Jurkat, Clone E6-1 (cell line): ENCODE measurements at places on chromosomes 12 and 14.

- no peak for DNase-seq
Measured at GRCh38 chr14:81655423-81656314, 122.0 kb upstream of the SEL1L start.

DNA sequence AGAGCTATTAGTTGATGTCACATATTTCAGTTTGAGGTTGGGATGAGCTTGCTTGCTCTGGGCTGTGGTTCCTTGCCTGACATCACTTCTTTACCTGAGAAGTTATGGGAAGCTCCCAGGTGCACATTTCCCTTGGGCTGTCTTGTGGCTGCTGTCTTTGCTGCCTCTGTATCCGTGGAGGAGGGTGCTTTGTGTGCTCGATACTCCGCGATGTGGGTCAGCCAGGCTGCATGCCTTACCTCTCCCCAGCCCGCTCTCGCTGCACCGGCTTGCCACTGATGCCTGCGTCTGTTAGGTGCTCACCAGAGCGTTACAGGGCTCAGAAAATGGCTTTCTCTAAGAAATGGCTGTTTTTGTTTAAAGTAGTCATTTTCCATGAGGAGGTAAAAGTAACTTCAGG lies 19.6 kb downstream of the PELI2 start:
- peak; percentile 60 for DNase-seq

- DNase-seq, result no peak
Measured at GRCh38 chr12:1319212-1319611, 275.2 kb downstream of the FBXL14 start.

DNA sequence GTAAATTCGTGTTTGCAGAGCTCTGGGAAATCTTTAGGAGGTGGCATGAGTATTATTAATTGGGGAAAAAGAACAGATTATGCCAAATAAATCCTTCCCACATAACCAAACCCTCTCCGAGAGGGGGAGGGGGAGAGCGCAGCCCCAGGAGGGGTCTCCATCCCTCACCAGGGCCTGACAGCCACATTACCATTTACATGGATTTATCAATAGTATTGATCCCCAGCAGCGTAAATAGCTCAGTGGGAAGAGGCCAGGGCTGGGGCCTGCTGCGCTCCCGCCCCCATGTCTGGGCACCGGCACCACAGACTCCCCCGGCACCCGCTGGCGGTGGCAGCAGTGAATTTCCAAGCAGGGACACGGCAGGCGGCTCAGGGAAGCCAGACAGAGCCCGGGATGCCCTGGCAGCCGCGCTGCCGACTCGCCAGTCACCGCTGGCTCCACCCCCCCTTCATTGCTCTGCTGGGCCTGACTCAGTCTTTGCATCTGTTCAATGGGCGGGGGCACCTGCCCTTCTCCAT lies 2.4 kb downstream of the NCOR2 start:
- DNase-seq, result no peak

DNA sequence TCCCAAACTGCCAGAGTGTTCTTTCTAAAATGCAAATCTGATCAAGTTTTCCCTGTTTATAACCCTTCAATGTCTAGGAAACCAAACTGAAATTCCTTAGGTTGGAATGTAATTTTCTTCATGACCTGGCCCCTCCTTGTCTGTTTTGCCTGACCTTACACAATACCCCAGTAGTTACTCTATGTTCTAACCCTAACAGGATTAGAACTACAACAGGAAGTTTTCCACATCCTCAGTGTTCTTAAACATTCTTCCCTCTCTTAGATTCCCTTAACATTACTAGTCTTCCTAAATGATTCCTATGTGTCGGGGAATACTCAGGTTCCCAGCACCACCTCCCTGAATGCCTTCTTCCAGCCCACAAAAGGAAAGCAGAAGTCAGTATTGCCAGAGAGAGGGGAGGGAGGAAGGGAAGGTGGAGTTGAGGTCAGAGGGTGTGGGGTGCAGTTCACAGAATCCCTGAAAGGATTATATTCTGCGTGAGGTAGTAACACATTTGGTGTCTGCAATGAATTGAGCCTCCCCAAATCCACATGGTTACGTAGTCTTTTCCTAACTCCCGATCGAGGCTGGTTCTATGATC lies 72.6 kb downstream of the BBS10 start:
- no peak for DNase-seq

DNA sequence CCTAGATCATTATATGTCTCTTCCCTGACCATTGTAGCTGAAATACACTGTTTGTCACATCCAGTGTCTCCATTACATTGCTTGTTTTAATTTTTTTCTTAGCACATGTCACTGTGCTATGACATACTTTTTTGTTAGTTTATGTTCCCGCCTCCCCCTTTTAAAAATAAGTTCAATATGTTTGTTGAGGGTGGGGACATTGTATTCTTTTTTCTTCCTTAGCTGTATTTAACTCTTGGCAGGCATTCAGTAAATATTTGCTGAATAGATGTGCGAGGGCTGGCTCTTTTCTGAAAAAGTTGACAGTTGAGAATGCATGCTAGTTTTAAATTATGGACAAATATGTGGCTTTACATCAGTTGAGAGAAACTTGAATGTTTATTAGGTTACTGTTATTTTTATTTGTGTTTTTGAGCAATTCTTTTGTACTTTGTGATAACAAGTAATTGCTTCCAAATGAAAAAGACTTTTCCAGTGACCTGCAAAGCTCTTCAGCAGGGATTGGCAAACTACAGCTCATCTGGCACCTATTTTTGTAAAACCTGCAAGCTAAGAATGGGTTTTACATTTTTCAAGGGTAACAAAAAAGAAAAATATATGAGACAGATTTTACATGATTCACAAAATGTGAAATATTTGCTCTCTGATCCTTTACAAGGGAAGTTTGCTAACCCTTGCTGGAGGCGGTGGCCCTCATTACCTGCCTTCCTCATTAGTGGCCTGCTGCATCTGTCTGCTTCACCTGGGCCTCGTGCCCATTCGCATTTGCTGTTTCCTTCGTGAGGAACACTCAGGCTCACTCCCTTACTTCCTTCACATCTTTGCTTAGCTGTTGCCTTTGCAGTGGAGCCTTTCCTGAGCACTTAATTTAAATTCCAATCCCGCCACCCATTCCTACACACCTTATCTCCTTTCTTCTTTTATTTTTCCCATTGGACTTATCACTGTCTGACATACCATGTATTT lies 229.4 kb downstream of the ERC1 start:
- no peak for DNase-seq

- DNase-seq, result no peak
Measured at GRCh38 chr14:22304326-22304725, 284.7 kb downstream of the DAD1 start.

DNA sequence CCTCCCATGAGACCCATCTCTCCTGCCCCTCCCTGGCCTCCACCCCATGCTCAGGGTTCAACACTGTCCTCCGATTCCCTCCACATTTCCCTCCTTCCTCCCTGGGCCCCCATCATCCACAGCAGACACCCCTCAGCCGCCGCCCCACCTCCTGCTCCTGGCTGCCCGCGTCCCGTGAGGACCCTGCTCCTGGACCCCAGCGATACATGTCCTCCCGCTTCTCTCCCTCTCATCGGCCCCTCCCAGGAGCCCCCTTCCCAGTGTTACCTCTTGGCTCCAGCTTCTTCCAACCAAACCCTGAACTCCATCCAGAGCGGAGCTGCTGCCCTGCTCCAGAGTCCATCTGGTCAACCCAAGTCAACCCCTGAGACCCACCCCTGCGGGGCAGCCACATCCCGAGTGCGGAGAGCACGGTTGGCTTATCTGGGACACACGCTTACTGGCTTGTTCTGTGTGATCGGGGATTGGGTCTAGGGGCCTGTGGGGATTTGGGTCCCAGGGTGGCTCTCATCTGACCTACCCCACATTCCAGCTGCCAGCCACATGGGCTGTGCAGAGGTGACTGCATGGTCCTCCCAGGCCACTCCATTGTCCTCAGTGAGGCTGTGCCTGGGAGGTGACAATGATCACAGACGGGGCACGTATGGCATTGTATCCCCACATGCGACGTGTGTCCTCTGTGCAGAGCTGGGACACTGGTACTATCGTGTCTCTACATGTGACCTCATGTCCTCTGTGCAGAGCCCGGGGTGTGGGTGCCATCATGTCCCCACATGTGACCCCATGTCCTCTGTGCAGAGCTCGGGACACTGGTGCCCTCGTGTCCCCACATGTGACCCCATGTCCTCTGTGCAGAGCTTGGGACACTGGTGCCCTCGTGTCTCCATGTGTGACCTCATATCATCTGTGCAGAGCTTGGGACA lies 333.6 kb downstream of the ADGRD1 start:
- DNase-seq, result no peak

DNA sequence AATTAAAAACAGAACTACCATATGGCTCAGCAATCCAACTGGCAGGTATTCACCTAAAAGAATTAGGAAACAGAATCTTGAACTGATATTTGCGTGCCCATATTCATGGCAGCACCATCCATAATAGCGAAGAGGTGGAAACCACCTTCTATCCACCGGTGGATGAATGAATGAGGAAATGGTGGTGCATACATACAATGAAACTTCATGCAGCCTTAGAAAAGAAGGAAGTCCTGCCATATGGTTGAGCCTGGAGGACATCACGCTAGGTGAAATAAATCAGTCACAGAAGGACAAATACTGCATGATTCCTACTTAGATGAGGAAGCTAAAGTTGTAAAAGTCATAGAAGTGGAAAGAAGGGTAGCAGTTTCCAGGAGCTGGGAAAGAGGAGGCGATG lies 6.6 kb downstream of the TCL1A start:
- DNase-seq, result no peak

- DNase-seq, result no peak
Measured at GRCh38 chr14:71237556-71237955, 330.3 kb downstream of the PCNX1 start.

DNA sequence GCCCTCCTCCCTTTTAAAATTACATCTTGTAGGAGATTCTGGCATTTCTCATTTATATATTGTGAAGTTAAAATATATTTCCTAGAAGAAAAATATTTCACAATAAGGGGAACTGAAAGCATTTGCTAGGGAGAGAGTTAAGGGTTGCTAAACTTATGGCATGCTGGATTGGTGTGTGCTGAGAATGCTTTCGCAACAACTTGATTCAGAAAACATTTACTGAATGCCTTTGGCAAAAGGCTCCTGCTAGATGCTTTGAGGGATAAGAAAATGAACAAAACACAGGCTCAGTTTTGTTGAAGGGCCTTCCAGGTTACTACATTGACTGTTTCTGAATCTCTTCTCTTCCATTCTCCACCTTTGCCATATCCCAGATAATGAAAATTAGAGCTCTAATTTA lies 67.5 kb downstream of the DIP2B start:
- no peak for DNase-seq

DNA sequence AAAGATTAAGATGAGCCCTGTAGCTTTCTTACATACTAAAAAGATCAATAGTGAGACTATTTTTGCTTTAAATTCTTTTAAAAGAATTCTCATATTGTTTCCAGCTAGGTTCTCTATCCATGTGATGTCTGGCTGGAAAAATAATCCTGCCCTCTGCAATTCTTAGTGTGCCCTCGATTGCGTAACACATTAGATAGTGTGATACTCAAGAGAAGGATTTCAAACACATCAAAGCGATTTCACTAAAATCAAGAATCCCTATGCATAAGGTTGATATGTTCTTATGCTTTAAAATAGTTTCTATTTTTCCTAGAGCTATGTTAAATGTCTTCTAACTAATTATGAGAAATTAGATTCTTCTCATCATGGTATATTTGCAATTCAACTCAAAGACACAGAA lies 127.3 kb upstream of the PLEKHA5 start:
- no peak for DNase-seq

DNA sequence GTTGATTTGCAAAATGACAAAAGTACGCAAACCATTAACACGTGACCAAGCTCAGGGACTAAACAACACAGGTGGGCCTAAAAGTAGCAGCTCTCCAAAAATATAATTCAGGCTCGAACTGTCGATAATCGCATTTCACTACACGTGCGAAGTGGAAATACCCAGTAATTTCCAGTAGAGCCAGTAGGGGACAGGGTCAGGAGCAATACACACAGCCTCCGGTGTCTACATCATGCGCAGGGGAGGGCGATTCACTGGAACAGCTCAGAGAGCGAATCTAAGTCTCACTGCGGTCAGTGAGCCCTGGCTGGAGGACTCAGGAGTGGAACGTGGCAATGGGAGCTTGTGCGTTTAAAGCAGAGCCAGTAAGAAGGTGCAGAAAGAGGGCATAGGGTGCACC lies 40.4 kb downstream of the SETD3 start:
- DNase-seq, result no peak

- no peak for DNase-seq
Measured at GRCh38 chr12:48351022-48351708, 446 bp upstream of the ZNF641 start.

DNA sequence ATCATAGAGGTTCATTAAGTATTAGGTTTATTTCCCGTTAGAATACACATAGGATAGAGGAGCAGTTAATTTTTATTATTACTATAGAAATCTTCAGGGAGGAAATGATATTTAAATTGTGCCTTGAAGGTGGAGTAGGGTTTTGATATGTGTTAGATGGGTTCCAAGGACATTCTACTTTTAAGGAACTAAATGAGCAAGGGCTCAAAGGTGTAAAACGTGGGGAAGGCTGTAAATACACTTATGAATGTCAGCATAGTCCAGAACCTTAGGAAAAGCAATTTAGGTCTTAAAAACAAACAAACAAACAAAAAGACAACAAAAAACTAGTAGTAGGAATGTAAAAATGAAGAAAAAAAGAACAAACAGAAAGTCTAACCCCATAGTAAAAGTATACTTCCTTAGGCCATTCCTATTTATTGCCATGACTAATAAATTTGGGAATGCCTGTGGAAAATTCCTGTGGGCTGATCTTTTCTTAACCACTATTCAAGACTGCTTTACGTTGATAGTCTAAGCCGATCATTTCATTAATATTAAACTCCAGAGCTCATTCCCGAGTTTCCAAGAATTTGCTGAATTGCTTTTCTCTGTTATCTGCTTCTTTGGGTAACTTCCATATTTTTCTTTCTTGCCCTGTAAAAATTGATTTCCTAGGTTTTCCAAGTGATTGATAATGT lies 180.3 kb downstream of the RAD51B start:
- DNase-seq, result no peak
